Thoracic aorta (tissue), 2 donors: ENCODE measurements at places on chromosomes 7 and 10.

DNA sequence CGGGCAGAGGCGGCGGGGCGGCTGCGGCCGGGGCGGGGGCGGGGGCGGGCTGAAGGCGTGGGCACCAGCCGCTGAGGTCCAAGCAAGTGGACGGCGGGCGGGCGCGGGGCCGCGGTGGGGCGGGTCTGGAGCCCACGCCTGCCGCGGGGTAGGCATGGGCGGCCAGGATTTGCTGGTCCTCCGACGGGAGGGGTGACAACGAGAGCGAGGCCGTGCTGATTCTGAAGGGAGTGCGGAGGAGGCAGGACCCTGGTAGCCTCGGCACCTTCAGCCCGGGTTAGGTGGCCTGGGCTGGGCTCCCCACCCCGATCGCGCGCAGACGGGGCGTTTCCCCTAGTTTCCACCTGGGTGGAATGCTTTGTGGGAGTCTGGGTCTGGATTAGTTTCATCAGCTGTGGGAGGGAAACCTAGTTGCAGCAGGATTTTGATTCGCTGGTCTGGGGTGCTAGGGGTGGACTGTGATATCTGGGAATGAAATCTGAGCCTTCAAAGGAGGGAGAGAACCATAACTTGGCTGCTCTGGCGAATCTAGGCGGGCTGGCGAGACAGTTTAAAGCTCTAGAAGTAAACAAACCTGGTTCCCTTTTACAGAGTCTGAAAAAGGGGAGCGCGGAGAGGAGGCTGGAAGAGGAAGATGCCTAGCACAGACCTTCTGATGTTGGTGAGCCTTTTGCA lies 609 bp downstream of the SGPL1 start:
- peak; percentile 11 for DNase-seq

- DNase-seq: no peak
Measured at GRCh38 chr7:158592541-158592940, 4.9 kb upstream of the PTPRN2 start.

DNA sequence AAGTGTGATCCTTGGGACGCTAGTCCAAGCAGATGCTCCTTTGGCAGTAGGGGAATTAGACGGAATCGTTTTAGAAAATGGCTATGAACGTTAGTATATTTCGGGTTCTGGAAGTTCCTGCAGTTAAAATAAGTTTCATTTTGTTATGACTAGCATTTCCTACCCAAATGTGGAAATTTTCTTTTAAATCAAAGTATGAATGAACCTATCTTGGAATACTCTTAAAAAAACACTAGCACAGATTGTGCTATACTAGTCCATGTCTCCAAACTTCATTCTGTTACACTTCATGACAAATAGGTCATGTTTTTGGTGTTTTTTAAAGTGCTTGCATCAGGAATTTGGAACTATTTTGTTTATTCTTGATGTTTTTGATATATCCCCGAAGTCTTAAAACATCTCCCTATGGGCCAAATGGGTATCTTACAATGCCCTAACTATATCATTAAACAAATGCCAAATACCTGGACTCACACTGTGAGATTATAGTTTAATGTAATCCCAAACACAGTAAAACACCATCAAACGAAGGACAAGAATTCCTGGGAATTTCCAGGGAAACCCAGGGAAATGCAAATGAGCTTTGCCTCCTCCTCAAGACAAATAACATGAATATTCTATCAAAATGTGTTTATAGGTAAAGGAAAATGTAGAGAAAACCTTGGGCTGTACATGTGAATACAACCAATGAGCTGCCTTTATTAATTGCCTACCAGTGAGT lies 75.9 kb upstream of the PTPRZ1 start:
- DNase-seq: no peak

DNA sequence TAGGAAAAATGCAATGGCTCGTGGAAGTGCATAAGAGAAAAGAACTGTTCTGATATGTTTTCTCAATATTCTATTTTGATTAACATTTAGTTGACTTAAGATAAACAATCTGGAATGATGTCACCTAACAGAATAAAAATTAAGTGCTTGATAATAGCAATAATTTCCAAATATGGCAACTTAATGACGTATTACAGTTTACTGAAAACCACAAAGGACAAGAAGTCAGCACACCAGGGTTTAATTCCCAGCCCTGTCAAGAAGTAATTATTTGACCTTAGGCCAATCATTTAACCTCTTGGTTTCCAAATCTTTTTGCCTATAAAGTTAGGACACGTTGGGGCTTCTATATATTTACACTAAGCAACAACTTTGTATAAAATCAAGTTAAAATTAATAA lies 95.7 kb downstream of the CABCOCO1 start:
- DNase-seq: no peak

GRCh38 chr7:24835643-24836042 lies 78.4 kb upstream of the GSDME start:
- no peak for DNase-seq

- DNase-seq: no peak
Measured at GRCh38 chr7:43318188-43318770, 205.8 kb downstream of the HECW1 start.

GRCh38 chr10:43421201-43421507 lies 12.2 kb upstream of the HNRNPF start:
- DNase-seq: no peak

DNA sequence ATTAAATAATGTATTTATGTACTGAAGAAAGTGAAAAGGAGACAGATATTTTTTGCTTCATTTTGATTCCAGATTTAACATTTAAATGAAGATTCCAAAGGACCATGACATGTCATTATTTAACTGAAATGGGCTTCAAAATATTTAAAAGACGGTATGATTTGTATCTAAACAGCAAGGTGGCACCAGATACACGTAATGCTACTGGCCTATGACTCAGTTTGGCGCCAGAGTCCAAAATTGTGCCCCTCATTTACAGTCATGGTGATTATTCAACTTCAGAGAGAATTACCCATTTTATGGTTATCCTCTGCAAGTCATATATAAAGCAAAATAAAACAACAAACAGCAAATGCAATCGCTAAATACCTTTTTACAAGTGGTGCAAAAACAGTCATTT lies 94.5 kb downstream of the ETV1 start:
- no peak for DNase-seq

DNA sequence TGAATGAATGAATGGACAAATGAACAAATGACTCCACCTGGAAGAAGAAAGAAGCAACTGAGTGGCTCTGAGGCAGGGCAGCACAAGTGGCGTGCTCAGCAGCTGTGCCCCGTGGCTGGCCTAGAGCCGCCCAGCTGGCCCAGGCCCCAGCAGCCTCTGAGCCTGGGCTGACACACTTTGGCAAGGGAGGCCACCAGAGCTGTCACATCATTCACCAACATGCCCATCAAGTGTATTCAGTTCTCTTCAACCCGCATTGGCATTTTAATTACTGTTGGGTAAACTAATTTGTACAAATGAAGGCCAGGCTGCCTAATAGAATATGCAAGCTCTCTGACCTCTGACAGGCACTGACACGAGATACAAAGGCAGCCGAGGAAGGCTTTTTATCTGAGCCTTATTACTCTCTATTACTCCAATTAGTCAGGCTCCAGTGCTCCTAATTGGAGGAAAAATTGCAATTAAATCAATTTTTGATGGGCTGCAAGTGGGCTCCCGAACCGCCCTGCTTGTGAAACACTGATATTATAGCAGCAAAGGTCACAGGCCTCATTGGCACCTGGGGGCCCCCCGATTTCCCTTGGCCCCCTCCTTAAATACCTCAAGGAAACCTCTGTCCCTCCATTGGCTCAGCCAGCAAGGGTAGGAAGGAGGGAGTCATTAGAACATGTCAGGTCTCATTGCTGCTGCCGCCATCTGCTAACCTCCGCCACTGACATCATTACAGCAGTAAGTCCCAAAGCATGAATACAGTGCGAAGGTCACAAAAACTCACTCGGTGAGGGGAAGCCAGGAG lies 41.9 kb downstream of the DPCD start:
- no peak for DNase-seq

GRCh38 chr10:70932392-70933196 lies 44.2 kb upstream of the PCBD1 start:
- no peak for DNase-seq

- no peak for DNase-seq
Measured at GRCh38 chr7:84123965-84124547, 70.5 kb downstream of the SEMA3A start.

DNA sequence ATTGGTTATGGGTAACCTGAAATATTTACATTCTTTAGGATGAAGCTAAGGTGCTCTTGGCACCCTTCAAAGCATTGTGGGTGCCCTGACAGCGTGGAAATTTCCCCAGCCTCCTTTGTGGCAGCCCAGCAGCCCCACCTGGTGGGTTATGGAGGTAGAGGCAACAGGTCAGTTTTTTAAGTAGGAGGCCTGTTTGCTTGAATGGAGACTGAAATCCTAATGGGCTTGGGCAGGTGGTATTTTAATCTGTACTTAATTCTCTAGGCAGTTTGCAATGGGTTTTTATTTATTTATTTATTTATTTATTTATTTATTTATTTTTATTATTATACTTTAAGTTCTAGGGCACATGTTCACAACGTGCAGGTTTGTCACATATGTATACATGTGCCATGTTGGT lies 139.4 kb downstream of the EPC1 start:
- no peak for DNase-seq

DNA sequence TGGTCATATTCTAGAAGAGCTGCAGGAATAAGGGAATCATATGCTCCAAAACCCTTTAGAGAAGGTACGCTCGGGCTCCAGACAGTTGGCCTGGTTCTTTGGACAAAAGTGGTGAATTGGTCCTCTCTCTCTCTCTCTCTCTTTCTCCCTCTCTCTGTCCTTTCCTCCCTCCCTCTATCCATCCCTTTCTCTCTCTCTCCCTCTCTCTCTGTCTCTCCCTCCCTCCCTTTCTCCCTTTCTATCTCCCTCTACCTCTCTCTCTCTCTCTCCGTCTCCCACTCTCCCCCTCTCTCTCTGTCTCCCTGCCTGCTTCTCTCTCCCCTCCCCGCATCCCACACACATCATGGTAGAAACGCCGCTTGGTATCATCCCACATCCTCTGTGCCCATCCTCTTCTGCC lies 19.8 kb upstream of the PFKP start:
- no peak for DNase-seq

DNA sequence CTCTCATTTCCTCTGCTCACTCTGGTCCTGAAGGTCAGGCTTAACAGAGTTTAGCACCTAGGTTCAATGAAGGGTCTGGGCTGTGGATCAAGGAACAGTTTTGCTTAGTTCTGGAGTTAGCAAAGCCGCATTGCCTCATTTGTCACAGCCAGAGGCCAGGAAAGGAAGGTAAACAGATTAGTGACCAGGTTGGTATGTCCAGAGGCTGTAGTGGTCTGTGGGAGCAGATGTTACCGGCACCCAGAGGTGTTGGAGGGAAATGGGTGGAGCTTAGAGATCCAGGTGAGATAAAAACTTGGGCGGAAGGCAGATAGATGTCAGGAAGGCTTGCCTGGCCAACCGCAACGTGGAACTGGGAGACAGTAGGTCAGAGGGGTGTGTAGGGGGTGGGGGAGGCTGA lies 36.6 kb upstream of the ZMIZ2 start:
- DNase-seq: no peak

- DNase-seq: no peak
Measured at GRCh38 chr10:3249307-3249889, 76.8 kb upstream of the PITRM1 start.

DNA sequence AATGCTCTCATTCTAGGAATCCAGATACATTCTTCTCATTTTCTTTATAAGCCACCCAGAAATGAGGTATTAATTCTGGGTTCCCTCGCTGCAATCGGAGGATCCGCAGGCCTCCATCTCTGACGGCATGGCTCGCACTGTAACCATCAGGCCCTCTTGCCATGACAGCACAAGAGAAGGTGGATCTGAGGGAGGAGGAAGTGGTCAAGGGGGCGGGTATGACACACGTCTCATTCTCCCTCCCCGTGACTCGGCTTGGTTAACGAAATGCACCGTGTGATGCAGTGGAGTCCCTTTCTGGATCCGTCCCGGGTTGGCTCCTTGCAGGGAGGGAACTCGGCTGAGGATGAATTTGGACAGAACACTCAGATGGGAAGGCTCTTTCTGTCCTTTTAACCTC lies 280.2 kb downstream of the TCERG1L start:
- DNase-seq: no peak

- no peak for DNase-seq
Measured at GRCh38 chr7:54841772-54842697, 83.0 kb upstream of the SEC61G start.

DNA sequence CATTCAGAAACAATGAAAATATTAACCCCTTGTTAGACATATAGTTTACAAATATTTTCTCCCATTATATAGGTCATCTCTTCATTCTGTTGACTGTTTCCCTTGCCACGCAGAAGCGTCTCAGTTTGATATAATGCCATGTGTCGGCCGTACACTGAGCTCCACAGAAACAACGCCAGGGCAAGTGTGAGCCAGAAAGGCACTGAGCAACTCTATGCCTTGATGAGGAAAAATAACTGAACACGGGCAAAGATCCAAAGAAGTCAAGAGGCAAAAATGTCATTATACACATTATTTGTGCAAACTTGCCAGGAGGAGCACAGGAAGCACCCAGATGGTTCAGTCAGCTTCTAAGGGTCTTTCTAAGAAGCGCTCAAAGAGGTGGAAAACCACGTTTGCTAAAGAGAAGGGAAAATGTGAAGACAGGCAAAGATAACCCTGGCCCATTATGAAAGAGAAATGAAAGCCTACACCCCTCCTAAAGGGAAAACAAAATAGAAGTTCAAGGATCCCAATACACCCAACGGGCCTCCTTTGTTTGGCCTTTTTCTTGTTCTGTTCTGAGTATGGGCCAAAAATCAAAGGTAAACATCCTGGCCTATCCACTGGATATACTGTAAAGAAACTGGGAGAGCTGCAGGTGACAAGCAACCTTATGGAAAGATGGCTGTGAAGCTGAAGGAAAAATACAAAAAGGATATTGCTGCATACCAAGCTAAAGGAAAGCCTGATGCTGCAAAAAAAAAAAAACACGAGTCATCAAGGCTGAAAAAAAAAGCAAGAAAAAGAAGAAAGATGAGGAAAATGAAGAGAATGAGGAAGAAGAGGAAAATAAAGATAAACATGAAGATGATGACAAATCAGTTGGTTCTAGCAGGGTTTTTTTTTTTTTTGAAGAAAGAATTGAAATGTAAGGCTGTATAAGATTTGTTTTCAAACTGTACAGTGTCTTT lies 15.5 kb downstream of the ARHGAP12 start:
- DNase-seq: no peak

- no peak for DNase-seq
Measured at GRCh38 chr7:155352076-155352752, 54.5 kb downstream of the INSIG1 start.

DNA sequence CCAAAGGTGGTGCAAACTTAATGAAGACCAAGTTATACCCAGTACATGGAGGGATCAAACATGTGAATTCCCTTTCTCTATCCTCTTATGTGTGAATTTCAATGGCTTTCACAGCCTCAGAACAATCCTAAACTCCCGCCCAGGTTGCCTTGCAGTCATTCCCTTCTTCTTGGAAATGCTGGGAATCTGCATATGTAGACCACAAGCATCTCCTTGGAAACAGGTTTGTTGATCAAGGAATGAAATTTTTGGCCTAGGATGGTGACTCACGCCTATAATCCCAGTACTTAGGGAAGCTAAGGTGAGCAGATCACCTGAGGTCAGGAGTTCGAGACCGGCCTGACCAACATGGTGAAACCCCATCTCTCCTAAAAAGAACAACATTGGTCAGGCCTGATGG lies 77.8 kb upstream of the ABI1 start:
- no peak for DNase-seq

GRCh38 chr10:48284002-48284546 lies 9.6 kb upstream of the FRMPD2 start:
- DNase-seq: no peak
